CD4-positive, alpha-beta T cell (primary cell): ENCODE measurements at places on chromosomes 13 and 19. TPM values are rescaled to one million over a fixed set of nuclear protein-coding genes. Genes with fewer than 3 reads are reported as not detected.

- no peaks in the 10 kb centered on the region for H3K36me3 ChIP-seq
These were observed 14.5 kb upstream of the TSPAN16 start for GRCh38 chr19:11281356-11282049.

ZNF230 gene
- total RNA-seq: 2.2 TPM

PROZ gene
- total RNA-seq: not detected

CACNG7 gene
- not detected for total RNA-seq

- H3K36me3 ChIP-seq: no peaks in the 10 kb centered on the region
- peaks cover 3% of the 10 kb centered on the region for H3K4me1 ChIP-seq
- peak; percentile 30 for DNase-seq
- H3K4me3 ChIP-seq: no peak overlapping the region
- peaks cover 4% of the 10 kb centered on the region for H3K27me3 ChIP-seq
These were observed 53.2 kb upstream of the SHKBP1 start for GRCh38 chr19:40523322-40524047.

DNA sequence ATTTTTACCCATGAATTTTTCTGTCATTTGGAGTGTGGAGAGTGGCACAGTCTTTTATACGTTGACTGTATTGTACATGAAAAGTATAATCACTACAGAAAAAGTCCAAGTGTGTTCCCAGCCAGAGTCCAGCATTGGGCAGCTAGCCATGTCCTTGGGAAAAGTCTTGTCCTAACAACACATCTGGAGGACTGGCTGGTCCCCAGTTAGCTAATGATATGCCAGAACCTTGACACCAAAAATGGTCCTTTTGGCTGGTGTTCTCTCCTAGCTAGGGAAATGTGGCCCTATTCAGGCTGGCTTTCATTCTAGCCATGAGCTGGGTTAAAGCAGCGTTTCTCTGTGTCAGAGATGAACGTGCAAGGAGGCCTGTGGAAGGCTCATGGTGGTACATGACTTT is 98.9 kb downstream of the ESD start:
- H3K27ac ChIP-seq: no peak overlapping the region
- H3K4me1 ChIP-seq: no peaks in the 10 kb centered on the region
- no peak for DNase-seq
- H3K27me3 ChIP-seq: no peaks in the 10 kb centered on the region

GRCh38 chr13:106882246-106882645 is 314.3 kb upstream of the ARGLU1 start:
- no peaks in the 10 kb centered on the region for H3K27me3 ChIP-seq
- no peak overlapping the region for H3K27ac ChIP-seq
- no peaks in the 10 kb centered on the region for H3K36me3 ChIP-seq
- H3K4me3 ChIP-seq: no peak overlapping the region

- no peak for DNase-seq
- peaks cover 30% of the 10 kb centered on the region for H3K4me1 ChIP-seq
- H3K36me3 ChIP-seq: peaks cover 3% of the 10 kb centered on the region
- peaks cover 14% of the 10 kb centered on the region for H3K27me3 ChIP-seq
- no peak overlapping the region for H3K27ac ChIP-seq
- H3K4me3 ChIP-seq: peak overlapping the region; percentile 56
These were observed 579 bp downstream of the CPT1C start for GRCh38 chr19:49691243-49692146.

ITGBL1 gene
- not detected for total RNA-seq

DNA sequence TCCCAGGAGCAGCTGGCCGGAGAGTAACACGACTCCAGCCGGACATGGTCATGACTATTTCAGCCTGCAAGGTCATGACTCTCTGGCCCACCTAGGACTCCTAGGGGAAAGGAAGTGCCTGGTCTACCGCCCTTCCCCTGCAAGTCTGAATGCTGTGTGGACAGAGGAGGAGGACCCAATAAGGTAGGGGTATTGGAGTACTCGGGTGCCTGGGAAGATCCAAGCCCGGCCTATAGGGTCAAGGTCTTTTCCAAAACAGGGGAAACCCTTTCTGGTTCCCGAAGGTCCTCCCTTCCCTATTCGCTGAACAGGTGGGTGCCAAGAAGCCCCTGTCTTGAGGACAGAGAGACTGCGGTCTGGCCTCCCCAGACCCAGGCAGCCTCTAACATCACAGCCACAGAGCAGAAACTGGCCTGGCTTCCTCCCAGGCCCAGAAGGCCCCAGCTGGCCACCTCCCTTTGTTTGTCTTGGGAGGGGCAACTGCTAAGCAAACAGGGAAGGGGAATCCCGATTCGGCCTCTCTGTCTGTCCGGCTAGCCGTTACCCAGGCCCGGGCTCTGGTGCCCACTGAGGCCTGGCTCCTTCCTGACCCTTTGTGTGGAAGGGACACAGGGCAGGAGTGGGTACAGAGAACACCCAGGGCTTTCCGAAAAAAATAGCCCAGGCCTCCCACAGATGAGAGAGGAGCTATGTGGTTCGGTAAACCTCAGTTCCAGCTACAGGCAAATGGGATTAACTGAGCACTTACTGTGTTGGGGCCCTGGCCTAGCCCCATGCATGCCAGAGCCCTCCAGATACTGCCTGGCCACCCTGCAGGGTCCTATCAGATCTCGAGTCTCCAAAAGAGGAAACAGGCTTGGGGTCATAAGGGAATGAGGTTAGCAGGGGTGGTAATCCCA is 5.2 kb upstream of the GRAMD1A start:
- H3K4me3 ChIP-seq: no peak overlapping the region
- no peak overlapping the region for H3K27ac ChIP-seq
- DNase-seq: no peak
- H3K4me1 ChIP-seq: peaks cover 61% of the 10 kb centered on the region
- no peaks in the 10 kb centered on the region for H3K36me3 ChIP-seq
- no peaks in the 10 kb centered on the region for H3K27me3 ChIP-seq

LILRA1 gene
- total RNA-seq: 0.27 TPM

OR7A5 gene
- total RNA-seq: not detected

DNA sequence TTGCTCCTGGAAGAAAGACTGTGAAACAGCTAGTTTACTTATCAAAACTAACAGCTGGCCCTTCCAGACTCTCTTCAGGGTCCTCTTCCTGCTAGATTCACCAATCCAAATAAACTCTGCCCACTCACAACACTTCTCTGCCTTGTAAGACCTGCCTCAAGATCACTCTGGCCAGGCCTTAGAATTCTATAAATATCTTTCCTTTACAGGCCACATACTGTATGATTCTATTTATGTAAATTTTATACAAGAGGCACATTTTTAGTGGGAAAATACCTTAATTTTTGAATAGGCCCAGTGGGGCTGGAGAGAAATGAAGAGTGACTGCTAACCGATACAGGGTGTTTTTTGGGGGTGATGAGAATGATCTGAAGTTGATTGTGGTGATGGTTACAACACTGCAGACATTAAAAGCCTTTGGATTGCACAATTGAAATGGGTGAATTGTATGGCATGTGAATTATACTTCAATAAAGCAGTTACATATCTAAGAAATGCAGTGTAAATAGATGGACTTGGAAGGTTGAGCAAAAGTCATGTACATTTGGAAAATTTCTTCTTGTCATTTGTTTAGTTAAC is 141.8 kb downstream of the GPC5 start:
- no peaks in the 10 kb centered on the region for H3K4me1 ChIP-seq
- DNase-seq: no peak
- no peak overlapping the region for H3K4me3 ChIP-seq
- no peaks in the 10 kb centered on the region for H3K36me3 ChIP-seq
- H3K27me3 ChIP-seq: no peaks in the 10 kb centered on the region

DNA sequence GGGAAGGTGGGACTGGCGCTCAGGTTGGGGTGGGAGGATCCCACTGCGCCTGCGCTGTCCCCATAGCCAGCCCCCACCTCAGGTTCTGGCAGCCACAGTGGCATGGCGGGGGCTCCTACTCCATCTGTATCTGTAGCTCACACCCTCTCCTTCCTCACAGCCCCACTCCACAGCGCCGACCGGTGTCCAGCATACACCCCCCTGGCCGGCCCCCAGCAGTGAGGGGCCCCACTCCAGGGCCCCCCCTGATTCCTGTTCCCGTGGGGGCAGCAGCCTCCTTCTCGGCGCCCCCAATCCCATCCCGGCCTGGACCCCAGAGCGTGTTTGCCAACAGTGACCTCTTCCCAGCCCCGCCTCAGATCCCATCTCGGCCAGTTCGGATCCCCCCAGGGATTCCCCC is 6.0 kb downstream of the TMED1 start:
- peaks cover 63% of the 10 kb centered on the region for H3K36me3 ChIP-seq
- H3K4me3 ChIP-seq: no peak overlapping the region
- H3K27me3 ChIP-seq: no peaks in the 10 kb centered on the region
- H3K27ac ChIP-seq: no peak overlapping the region
- peaks cover 3% of the 10 kb centered on the region for H3K4me1 ChIP-seq
- no peak for DNase-seq

DNA sequence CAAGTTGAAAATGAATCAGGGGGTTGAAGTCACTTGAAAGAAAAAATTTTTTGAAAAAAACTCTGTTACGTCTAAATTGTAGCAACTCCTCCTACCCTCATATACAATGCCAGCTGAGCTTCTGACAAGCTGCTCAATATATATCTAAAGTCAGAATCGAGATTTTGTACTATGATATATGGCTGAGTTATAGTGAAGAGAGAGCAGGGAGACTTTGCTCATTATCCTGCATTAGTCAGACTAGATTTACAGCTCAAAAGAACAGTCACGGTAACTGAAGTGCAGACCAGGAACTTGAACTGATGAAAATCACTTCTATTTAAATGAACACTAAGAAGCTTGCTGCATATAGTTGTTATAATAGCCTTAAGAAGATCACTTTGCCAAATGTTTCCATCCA is 153.1 kb downstream of the LACC1 start:
- H3K4me1 ChIP-seq: no peaks in the 10 kb centered on the region
- no peak for DNase-seq
- H3K36me3 ChIP-seq: no peaks in the 10 kb centered on the region
- no peak overlapping the region for H3K27ac ChIP-seq
- no peaks in the 10 kb centered on the region for H3K27me3 ChIP-seq
- H3K4me3 ChIP-seq: no peak overlapping the region

DNA sequence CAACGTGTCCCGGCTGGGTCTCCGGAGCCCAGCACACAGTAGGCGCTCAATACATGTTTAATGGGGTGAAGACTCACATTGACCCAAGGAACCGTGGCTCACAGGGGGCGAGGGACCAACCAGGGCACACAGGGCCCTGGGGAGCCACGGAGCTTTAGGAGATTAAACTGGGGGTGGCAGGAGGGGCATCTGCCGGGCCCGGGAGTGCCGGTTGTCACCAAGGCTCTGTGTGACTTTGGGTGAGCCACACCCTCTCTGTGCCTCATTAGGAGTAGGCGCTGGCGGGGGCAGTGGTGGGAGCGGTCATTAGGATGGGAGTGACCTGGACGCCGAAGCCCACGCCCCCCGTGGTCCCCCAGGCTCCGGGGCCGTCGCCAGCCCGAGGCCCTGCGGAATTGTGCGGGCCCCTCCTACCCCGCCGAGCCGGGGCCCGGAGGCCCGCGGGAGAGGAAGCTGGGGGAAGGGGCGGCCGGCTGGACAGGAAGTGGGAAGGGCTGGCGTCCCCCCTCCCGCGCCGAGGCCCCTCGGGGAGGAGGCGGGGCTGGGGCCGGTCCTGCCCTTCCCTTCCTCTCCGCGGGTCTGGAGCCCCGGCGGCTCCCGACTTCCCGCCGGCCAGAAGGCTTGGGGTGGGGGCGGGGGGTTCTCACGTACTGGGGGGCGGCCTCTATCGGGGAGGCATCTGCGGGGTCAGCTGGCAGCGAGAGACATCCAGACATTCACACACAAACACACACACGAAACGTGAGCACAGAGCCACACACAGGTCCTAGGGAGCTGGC is 1.8 kb upstream of the SSBP4 start:
- peaks cover 79% of the 10 kb centered on the region for H3K4me1 ChIP-seq
- H3K27me3 ChIP-seq: peaks cover 30% of the 10 kb centered on the region
- no peaks in the 10 kb centered on the region for H3K36me3 ChIP-seq

- H3K27ac ChIP-seq: no peak overlapping the region
- H3K4me3 ChIP-seq: no peak overlapping the region
- no peak for DNase-seq
These were observed 9.1 kb downstream of the ATP8A2 start for GRCh38 chr13:25380741-25381324.
